Activated naive CD8-positive, alpha-beta T cell treated with anti-CD3 and anti-CD28 coated beads, Interleukin-2, amount 10 ng/mL, durations not matched to agents 7 days and 5 days (primary cell): ENCODE measurements at places on chromosomes 3 and 15. TPM values are rescaled to one million over a fixed set of nuclear protein-coding genes. Genes with fewer than 3 reads are reported as not detected.

DNA sequence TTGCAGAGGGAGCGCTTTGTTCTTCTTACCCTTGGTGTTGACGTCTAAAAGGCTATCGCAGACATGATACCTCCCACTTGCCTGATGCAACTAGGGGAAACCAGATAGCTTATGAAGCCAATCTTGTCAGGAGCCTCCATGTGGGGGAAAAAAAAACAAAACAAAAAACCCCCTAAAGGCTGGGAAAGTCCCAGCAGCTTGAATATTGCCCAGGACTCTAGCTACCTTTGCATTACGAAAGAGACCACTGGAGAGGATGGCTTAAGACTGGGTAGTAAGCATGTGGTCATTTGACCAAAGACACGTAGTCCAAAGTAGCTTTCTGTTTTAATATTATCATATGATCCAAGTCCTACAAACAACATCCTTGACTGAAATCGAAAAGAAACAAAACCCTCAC is 120.7 kb upstream of the WNT5A start:
- no peaks in the 10 kb centered on the region for H3K27me3 ChIP-seq
- H3K4me1 ChIP-seq = no peaks in the 10 kb centered on the region
- no peaks in the 10 kb centered on the region for H3K36me3 ChIP-seq

DNA sequence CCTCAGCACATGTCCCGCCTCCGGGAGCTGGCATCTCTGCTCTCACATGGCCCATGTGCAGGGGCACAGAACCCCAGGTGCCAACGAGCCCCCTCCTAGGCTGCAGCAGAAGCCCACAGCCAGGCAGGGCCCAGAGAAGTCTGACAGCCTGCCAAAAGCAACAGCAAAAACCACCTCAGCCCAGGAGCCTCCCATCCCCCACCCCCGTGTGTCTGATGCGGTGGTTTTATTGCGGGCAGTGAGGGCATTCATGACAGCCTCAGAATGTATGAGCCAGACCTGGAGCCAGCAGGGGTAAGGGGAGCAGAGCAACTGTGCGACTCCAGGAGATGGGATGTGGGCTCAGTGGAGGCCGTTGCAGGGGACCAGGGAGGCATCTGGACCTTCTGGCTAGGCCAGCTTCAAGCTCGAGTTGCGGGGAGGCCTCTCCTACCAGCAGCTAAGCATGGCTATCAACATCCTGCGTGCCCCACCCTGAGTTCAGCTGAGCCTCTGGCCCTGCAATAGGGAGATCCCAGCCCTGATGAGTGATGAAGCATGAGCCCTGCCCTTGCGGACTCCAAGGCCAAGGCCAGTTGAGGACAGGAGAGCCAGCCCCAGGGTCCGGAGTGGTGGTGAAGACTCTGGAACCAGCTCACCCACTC is 52.5 kb downstream of the CYP11A1 start:
- DNase-seq = peak; percentile 81
- H3K4me3 ChIP-seq = peak overlapping the region; percentile 86
- H3K27ac ChIP-seq = peak overlapping the region; percentile 98

GRCh38 chr3:147119989-147120388 is 286.4 kb downstream of the ZIC4 start:
- no peaks in the 10 kb centered on the region for H3K4me1 ChIP-seq
- H3K4me3 ChIP-seq = no peak overlapping the region
- H3K36me3 ChIP-seq = no peaks in the 10 kb centered on the region
- H3K27ac ChIP-seq = no peak overlapping the region
- no peak for DNase-seq

DNA sequence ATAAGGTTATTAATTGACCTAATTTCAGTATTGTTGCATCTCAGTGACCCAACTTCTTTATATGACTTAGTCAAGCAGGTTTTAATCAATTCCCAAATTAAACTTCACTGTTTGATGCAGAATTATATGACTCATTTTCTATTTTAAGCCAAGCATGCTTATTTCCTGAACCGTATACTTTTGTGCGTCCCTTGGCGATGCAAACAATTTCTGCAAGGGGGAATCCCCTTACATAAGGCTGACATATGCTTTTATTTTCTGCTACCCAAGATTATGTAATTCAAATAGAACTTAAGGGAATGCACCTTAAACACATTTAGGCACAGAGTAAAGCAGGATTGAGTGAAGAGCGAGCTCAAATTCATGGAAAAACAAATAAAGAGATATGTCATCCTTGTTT is 303.9 kb downstream of the PDCD6IP start:
- no peaks in the 10 kb centered on the region for H3K4me1 ChIP-seq
- H3K36me3 ChIP-seq = no peaks in the 10 kb centered on the region
- no peak for DNase-seq
- H3K4me3 ChIP-seq = no peak overlapping the region
- no peak overlapping the region for H3K27ac ChIP-seq

- peak overlapping the region; percentile 28 for H3K4me3 ChIP-seq
- peak overlapping the region; percentile 92 for H3K27ac ChIP-seq
Observed at GRCh38 chr15:68379759-68380290, 52.1 kb downstream of the ITGA11 start.

- H3K4me1 ChIP-seq = peaks cover 9% of the 10 kb centered on the region
- H3K27me3 ChIP-seq = peaks cover 48% of the 10 kb centered on the region
- peak; percentile 72 for DNase-seq
- peak within 1 kb of the TSS; percentile 54 for H3K27ac ChIP-seq
- peak within 1 kb of the TSS; percentile 64 for H3K4me3 ChIP-seq
- no peaks in the 10 kb centered on the region for H3K36me3 ChIP-seq
Observed at GRCh38 chr3:180036671-180037455, at the start of gene PEX5L. TSS of gene PEX5L (minus strand) at chr3:180036937. CDS start at chr3:180036599, 338 bp downstream.

BOC gene
- not detected for total RNA-seq
